ENCODE measurements at places on chromosomes 1 and 21.

DNA sequence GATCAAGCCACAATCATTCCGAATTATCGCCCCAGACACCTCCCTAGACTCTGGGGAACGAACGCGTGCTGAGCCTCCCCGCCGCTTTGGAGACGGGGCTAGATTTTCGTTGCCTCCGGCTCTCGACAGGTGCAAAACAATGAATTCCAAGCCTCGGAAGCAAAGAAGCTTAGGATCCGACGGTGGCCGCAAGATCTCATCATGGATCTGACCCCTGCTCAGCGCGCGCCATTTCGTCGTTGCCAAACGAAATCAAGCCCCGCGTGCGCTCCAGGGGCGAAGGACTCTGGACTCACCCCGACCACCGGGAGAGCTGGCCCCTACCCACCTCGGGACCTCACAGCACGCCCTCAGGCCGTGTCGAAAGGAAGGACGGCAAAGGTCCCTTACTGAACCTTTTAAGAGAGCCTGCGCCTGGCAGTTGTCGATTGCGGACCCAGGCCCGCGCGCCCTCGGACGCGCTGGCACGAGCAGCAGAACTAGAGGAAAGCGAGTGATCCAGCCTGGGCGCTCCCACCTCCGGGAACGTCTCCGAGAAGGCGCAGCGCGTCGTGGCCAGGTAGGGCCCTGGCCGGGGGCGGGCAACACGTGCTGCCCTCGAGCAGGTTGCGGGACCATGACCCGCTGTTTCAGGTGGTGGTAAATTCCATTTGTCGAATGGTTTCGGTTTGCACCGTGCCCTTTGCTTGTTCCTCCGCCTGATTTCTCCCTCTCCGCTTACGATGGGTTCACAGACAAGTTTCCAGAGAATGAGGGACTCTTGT lies 1.6 kb upstream of the RUNX3 start:
- DNase-seq: no peak

DNA sequence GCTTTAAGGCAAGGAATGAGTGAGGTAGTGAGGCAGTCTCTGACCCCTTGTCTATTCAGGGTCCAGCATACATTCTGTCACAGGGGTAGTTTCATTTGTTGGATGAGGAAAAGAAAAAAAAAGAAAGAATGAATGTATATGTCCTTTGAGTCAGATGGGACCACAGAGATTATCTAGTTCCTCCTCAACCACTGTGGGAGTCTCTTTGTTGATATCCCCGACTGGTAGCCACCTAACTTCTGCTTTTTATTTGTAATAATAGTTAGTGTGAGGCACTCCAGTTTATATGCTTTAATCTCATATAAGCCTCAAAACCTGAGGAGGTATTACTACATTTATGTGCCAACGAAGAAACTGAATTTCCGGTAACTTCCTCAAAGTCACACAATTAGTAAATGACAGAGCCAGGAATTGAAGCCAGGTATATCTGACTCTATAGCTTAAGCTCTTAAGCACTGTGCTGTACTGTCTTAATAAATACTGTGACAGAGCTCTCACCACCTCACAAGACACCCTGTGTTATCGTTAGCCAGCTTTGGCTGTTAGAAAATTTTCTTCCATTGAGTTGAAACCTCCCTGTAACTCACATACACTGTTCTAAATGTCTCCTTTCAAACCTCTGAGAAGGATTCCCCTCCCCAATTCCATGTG lies 82.2 kb downstream of the MDM4 start:
- no peak for DNase-seq

GRCh38 chr1:113931451-113931851 lies 2.3 kb downstream of the HIPK1 start:
- no peak for DNase-seq

DNA sequence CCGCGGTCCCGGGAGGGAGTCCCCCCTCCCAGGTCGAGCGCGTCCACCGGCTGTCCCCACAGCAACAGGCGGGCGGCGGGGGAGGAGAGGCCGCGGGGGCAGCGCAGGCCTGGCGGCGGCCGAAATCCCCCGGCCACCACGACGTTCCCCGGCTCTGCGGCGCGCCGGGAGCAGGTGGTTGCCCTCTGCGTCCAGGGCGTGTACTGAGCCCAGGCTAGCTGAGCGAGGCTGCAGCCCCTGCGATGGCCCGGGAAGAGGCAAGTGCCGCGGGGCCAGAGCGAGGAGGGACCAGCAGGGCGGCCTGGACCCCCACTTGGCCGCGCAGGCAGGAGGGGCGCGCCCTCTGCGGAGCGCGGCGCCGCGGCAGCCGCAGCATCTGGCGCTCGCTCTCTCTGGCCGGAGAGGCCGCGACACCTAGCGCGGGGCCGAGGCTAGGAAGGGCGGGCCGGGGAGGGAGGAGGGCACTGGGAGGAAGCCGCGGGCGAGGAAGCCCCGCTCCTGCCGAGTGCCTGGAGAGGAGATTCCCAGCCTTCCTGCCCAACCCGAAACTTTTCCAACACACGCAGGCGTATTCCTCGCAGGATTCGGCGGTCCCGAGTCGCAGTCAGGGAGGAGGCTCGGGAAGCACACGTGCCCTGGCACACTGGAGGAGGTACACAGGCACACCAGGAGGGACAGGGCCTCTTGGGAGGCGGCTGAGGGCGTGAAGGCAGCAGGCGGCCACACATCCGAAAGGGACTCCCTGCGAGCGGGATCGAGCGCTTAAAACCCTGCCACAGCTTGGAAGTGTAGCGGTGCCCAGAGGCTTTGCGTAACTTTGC lies 4.9 kb upstream of the PROX1 start:
- DNase-seq: no peak

GRCh38 chr1:229440851-229441537 lies 7.1 kb upstream of the ACTA1 start:
- no peak for DNase-seq

DNA sequence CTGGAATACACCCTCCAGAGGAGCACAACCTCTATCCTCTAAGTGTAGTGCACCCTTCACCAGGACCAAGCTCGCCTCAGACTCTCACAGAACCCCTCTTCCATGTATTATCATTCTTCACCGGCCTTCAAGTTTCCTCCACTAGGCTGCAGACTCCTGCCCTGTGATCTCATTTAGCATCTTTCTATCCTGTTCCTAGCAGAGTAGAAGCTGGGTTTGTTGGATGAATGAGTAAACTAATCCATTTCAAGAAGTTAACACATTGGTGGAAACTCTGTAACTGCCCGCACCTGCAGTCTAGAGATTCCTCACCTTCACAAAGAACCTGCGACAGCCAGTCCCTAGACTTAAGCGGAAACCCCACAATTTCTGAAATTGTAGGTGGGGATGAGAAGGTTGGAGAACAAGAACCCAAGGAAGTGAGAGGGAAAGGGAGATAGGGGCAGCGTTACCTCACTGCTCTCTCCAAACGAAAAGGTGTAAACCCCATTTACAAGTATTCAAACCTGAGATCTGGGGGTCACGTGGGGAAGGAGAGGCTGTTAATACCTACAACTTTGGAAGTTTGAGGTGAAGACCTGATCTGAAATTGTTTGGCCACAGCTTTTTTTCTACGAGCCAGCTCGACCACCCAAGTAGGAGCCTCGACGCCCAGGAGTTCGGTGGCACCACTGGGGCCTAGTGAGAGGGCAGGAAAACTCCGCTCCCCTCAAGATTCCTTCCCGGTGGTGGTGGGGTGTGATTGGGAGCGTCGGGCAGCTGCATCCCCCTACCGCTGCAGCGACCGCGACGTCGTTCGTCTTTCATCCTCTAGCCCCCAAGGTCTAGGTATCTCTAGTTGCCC lies 1.2 kb downstream of the PTPN14 start:
- DNase-seq: no peak

GRCh38 chr1:54465351-54465811 lies 59.2 kb upstream of the SSBP3 start:
- no peak for DNase-seq

DNA sequence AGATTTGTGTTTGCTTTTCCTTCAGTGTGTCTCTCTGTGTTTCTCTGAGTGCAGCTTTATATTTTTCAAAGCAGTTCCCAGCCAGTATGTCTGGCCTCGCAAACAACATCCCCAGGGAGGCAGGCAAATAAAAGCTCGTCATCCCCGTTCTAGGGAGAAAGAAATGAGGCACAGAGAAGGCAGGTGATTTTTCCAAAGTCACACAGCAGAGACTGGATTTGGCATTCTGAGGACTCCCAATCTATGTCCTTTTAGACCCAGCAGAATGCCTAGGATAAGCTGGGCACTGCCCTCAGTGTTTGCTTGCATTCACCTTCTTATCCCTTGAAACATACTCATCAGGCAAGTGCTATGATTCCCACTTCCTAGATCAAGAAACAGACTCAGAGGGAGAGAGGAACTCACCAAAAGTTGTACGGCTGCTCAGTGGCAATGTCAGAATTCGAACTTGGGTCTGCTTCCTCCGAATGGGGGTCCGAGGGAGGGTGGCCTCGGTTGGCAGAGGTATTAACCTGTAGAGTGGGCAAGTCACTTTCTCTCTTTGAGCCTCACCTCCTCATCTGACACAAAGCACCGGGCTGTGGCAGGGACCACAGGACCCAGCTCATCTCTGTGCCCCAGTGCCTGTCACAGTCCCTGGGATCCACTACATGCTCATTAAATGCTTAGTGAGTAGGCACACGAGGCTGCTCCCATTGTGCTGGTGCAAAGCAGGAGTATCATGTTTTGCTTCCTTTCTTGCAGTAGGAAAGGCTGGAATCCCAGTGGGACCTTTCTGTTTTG lies 4.2 kb downstream of the RAP1GAP start:
- no peak for DNase-seq

GRCh38 chr1:47584249-47584648 lies 146.4 kb downstream of the FOXD2 start:
- DNase-seq: no peak

GRCh38 chr21:45003331-45004058 lies 63.7 kb downstream of the SLX9 start:
- DNase-seq: no peak

All from NCI-H1417 treated with DMSO at 0.1 percent for 48 hours (cell line).